ENCODE measurements at places on chromosomes 11 and 22.

GRCh38 chr11:117569911-117570310, 227.1 kb downstream of the DSCAML1 start:
- no peak for DNase-seq

DNA sequence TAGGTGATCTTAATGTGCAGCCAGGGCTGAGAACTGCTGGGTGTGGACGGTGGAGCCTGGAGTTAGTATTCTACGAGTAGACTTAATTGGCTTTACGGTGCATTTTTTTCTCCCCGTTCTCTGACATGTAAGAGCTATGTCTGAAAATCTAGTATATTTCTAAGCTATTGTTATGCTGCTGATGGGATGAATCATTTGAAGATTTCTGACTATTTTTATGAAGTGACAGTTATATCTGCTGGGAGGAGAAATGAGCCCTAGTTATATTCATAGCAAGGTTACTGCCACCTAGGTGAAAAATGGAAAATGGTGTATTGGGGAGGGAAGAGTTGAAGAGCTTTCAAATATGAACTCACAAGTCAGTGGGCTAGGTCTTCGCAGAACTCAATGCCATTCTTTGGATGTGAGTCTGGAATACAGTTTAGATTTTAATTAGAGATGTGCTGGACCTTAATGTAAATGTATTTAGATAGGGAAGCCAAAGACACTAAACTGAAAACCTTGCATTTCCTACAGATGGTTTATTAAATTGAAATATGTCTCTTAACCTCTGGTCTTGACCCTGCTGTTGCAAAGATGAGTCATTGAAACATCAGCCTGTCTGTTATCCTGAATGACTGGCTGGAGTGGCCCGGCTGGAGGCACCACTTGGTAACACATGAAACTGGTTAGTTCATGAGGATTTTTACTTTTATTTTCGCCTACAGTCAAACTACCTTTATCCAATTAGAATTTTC, 293.7 kb downstream of the DDX10 start:
- DNase-seq: peak; percentile 38

DNA sequence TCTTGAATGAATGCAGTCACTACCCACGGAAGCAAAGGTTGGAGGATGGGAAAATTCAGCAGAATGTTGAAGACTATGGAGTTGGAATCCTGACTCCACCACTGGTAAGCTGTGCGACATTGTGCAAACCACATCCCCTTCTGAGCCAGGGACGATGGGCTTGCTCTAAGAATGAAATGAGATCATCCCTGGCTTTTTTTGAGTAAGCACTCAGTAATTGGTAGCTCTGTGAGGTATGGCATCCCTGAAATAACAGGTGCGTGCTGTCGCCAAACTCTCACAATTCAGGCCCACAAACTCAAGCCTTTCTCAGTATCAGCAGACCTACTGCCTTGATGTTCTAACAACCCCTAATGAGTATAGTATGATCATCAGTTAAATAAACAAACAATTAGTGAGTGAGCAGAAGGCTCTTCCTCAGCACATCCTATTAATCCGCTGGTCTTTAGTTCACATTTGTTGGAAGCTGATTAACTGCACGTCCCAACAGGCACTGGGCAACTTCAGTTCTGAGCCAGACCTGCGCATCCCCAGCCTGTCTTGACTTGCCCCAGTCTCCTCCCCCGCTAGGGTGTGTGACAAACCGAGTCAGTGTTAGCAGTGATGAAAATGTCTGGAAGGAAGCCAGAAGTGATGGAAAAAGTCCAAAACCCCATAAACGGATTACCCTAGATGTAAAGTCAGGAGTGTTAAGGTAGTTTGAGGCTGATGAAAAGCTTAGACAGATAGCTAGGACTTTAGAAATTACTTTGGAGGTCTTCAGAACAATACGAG, 235.5 kb downstream of the GRIK4 start:
- DNase-seq: no peak

DNA sequence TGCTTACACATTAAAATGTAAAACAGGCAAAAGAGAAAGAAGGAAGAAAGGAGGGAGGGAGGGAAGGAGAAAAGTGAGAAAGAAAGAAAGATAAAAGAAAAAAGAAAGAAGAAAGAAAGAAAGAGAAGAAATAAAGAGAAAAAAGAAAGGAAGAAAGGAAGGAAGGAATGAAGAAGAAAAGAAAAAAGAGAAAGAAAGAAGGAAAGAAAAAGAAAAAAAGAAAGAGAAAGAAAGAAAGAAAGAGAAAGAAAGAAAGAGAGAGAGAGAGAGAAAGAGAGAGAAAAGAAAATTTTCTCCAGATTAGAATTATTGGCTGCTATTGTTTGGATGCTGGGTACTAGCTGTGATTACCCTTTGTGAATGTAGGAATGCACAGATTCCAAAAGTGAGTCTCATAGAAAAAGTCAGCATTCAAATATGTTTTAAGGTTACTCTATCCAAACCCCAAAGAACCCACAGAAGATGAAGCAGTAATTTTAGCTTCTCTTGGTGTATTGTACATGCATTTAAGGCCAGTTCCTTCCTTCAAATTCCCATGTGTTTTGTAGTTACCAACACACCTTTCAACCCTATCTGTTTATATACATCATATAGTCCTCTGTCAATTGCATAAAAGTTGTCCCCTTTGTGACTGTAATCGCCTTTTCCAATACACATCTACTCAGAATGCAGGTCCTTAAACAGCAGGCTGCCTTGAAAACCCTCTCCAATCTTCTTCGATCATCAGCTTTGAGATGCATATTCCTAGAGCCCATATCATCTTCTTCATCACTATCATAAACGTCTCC, 789 bp upstream of the FAM111A start:
- no peak for DNase-seq

DNA sequence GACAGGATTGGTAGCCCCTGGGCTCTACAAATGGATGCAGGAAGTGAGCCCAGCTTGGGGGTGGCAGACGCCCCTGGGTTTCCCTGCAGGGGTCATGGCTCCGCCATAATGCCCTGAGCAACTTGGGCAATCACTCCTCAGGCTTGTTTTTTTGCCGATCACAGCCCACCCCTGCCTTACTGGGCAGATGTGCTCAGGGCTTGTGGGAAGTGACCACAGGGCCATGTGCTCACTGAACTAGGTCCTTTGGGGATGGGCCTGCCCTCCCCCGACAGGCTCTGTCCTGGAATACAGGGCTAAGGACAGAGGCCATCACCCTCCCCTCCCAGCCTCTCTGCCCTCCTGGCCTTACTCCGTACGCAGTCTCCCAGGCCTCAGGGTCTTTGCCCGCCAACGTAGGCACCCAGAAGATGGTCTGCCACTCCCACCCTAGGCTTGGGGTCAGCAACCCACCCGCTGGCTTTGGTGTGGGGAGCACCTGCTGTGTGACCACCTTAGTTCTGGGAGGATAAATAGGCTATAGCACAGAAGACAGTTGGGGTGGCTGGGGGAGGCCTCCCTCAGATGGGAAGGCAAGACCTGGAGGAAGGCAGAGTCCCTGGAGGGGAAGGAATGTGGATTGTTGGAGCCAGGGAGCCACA, 3.8 kb downstream of the RPLP2 start:
- DNase-seq: no peak

DNA sequence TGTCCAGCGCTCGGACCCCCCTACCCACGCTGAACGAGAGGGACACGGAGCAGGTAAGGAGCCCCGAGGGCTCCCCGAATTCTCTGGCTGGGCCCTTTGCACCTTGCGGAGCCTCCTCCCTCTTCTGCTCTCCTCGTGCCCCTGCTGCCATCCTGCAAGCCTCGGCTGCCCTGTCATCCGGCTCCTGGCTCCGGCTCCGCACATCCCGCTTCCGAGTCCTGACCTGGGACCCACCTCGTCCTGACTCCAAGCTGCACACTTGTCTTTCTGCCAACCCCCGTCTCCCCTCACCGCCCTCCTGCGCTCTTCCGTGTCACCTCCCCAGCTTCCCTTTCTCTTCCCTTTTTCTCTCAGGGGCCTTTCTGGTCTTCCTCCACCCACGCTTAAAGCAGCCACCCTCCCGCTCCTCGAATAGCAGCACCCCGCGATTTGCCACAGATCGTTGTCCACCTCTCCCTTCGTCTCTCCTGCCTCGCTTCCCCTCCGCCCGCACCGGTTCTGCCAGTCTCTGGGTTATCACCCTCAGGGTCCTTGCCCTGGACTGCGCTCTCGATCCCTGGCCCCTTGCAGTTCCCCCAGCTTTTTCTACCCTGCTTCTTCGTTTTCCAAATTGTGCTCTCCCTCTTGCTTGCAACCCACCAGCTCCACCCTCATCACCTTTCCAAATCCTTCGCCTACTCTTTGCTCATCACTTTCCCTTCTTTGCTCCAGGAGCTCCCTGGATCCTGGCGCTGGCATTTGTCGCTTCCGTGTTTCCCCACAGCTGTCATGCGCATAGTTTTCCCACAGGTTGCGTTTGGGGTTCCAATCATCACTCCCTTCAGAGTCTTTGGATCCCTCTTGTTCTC, 822 bp downstream of the MARK2 start:
- DNase-seq: no peak

DNA sequence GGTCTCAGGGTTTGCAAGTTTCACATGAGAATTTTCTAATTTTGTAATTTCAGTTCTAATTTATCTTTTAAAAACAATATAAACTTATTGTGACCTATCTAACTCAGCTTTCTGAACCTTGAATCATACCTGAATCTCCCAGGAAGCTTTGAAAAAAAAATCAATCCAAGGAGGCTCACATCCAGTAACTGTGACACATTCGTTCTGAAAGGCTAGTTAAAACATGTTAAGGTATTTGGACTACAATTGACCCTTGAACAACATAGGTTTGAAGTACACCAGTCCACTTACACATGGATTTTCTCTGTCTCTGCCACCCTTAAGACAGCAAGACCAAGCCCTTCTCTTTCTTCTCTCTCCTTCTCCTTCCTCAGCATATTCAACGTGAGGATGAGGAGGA, 40.0 kb downstream of the DDI1 start:
- DNase-seq: no peak

DNA sequence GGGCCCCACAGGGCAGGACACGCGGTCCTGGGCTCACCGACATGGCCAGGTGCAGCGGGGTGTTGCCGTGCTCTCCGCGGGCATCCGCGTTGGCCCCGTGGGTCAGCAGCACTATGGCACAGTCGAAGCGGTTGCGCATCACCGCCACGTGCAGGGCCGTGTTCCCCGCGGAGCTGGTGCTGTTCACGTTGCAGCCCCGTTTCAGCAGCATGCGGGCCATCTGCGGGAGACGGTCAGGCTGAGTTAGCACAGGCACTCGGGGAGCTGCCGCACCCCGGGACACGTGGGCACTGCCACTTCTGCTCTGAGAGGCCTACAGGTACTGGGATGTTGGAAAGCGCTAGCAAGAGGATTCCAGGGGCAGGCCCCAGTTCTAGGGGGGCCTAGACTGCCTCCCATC, 22.3 kb upstream of the BAIAP2L2 start:
- DNase-seq: no peak

- no peak for DNase-seq
Measured at GRCh38 chr11:44986315-44986714, 35.6 kb upstream of the TP53I11 start.

DNA sequence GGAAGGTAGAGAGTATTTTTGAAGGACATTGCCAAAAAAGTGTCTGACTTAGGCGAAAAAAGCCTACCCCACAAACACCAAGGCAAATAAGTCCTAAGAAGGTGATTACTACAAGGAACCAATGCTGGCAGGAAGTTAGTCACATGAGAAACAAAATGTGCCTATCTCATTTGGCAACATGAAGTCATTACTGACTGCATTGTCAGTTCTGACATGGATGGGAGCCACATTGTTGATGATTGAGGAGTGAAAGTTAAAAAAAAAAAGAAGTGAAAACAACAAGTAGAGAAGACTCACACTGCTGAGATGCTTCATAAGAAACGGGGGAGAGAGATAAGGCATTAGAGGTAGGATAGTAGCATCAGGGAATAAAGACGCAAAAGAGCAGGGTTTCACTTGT, 141.5 kb upstream of the FAT3 start:
- DNase-seq: no peak

GRCh38 chr11:8273287-8273686, 9.6 kb upstream of the LMO1 start:
- DNase-seq: peak; percentile 30

DNA sequence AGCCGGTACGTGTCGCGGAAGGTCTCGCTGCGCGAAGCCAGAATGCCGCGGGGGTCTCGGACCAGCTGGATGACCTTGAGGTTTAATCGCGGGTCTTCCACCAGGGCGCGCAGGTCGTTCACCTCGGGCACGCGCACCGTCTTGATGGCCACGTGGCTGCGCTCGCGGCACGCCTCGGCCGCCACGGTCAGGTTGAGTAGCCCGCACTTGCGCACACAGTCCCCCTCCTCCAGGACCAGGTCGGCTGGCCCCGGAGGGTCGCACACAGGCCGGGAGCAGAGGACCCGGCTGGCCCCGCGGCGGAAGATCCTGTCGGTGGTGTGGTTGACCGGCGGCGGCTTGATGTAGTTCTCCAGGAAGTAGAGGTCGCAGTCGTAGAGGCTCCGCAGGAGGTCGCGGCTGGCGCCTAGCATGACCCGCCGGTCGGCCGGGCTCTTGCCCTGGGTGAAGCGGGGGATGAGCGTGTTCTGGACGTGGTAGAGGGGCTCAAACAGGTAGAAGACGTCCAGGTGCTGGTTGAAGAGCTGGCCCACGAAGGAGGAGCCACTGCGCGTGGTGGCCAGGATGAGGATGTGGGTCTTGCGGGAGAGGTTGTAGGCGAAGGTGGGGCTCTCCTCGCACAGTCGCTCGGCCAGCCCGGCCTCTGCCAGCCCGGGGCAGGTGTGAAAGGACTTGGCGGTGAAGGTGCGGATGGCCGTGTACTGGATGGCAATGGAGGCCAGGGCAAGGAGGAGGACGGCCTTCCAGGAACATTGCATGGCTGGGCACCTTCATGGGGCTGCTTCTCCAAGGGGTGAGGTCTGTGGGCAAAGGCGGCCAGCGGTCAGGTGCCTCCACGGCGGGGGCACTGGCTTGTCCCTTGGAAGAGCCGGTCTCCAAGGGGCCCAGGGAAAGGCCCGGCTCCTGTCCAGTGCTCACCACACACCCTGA, 15.0 kb downstream of the CHST1 start:
- no peak for DNase-seq

DNA sequence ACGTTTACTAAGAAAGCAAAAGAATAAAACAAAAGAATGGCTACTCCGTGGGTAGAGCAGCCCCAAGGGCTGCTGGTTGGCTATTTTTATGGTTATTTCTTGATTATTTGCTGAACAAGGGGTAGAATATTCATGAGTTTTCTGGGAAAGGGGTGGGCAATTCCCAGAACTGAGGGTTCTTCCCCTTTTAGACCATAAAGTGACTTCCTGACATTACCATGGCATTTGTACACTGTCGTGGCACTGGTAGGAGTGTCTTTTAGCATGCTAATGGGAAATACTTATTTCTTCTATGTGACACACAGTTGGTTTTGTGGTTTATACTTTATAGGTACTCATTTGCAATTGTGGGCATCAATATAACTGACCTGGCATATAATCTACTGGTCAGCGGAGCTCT, 56.3 kb downstream of the SLN start:
- DNase-seq: peak; percentile 46

Measured in HAP-1 (cell line).